ENCODE measurements at places on chromosomes 4 and X. TPM values are rescaled to one million over a fixed set of nuclear protein-coding genes. Genes with fewer than 3 reads are reported as not detected.

- no peak for DNase-seq
Measured at GRCh38 chr4:31083456-31083855, 363.3 kb downstream of the PCDH7 start.

DNA sequence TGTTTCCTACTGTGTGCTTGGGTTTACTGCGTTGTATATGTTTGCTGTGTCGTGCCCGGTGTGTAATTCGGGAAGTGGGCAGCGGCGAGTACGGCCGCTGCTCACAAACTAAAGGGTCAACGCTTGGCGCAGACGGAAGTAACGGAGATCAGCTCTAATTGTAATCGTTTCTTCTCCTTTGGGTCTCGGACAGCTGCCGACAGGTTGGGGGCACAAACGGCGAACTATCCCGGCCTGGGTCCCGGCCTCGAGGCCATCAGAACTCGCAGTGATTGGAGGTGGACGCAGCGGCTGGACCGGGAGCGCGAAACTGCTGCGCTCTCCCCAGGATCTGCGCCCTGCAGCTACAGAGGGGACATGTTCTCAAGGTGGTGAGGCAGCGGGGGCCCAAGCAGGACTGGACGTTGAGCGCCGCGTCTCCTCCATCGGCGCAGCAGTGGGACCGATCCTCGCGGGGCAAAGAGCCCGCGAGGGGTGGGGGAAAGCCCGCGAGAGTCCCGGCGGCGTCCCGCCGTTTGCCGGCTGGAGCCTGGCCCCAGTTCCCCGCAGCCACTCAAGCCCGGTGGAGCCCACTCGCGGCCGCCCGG lies 516 bp upstream of the ZIC3 start:
- no peak for DNase-seq

- no peak for DNase-seq
Measured at GRCh38 chr4:121794505-121795188, 6.5 kb upstream of the EXOSC9 start.

DNA sequence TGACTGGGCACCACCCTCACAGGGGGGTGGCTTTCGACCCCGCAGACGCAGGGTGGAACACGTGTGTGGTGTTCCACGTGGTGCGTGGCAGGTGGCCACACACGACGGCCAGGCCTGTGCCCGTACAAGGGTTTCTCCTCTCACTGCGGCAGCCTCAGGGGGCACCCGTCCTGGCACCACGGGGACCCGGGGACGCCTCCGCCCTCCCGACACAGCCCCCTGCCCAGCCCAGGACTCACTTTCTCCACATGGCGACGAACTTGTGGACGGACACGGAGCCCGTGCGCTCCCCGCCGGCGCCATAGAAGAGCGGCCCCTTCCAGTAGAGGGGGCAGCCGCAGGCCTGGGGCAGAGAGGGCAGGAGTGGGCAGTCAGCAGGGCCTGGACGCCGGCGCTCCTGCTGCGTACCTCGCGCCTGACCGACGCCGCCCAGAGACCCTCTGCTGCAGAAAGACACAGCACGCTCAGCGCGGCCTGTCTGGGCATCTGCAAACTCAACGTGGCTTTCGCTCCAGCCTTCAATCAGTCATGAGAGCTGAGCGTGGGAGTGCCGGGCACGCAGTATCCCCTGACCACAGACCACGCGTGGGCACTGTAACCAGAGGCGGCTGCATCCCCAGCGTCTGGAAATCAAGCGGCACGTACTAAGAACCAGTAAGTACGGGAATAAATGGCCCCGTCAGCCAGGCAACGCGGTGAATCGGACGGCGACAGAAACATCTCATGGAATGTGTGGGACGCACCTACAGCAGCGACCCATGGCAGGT lies 28.9 kb upstream of the GTPBP6 start:
- DNase-seq: no peak

DNA sequence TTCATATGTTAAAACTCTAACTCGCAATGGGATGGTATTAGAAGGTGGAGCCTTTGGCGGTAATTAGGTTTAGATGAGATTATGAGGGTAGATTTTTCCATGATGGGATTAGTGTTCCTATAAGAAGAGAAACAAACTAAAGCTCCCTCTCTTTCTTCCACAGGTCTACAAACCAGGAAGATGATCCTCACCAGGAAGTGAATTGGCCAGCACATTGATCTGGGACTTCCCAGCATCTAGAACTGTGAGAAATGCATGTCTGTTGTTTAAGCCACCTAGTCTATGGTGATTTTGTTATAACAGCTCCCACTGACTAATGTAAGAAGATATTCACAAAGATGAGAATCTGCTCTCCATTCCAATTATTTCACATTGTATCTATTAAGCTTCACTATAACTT lies 2266.9 kb downstream of the PCDH7 start:
- no peak for DNase-seq

Gene MAGEB2
- not detected for total RNA-seq

Gene MAGEA10
- total RNA-seq: not detected

Measured in hematopoietic multipotent progenitor cell (in vitro differentiated cells).